ENCODE measurements at places on chromosomes 2 and 18.

DNA sequence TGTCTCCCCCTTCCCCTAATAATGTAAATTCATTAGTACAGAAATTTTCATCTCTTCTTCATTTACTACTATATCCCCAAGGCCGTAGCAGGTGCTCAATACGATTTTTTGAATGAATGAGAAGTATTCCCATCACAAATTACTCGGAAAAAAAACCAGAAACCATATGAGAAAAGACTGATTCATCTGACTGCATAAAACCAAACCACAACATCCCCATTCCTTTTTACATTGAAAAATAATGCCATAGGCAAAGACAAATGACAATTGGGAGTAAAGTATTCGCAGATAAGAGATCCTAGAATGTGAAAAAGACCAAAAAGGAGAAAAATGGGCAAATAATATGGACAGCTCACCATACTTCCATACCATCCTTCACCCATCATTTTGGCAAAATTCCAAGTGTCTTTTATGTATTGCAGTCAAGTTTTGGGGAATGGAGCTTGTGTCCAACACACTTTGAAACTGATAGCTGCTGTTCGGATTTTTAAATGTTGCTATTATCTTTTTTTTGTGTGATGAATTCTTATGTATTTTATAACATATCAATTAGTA is 1.5 kb downstream of the ZC3H8 start:
- DNase-seq = no peak

GRCh38 chr2:157692768-157693167 is 64.1 kb upstream of the ACVR1C start:
- no peak for DNase-seq

- no peak for DNase-seq
Observed at GRCh38 chr2:9753665-9754531, 89.4 kb upstream of the TAF1B start.

DNA sequence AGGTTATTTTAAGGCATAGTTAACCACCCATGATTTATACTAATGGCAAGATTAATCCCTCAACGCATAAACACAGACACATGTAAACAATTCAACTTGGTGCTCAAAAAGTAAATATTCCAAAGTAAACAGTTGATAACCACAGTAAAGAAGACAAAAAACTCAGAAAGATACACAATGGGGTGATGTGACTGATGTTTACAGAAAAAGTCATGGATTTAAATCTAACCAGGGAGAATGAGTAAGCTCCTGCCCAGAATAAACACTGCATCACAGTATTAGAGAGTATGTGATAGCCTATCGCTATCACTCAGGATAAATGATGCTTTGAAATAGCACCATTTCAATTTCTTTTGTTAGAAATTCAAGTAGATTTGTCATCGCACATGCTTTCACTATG is 49.3 kb downstream of the HIBCH start:
- DNase-seq = no peak

- DNase-seq = no peak
Observed at GRCh38 chr2:101342625-101343008, 34.1 kb upstream of the RNF149 start.

GRCh38 chr2:110802208-110802932 is 70.0 kb downstream of the ACOXL start:
- DNase-seq = no peak

DNA sequence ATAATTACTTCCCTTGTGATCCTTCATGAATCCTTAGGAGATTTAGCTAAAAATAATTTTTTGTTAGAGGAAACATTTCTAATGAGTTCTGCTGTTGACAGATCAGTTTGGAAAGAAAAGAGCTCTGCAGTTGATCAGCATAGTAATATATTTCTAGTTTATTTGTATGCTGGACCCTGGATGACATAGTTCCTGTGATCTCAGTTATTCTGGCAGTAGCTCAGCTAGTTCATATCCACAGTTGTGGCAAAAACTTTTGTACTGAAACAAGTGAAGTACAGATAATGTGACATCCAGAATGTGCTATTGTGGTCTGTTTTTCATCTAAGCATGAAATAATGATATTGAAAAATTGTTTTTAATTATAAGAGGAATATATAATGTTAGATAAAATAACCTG is 33.7 kb downstream of the ABI2 start:
- DNase-seq = no peak

- DNase-seq = no peak
Observed at GRCh38 chr18:58314284-58314683, 270.3 kb downstream of the NEDD4L start.

- DNase-seq = no peak
Observed at GRCh38 chr18:2987876-2988790, 24.8 kb downstream of the LPIN2 start.

GRCh38 chr2:219000569-219000960 is 7.3 kb upstream of the CRYBA2 start:
- no peak for DNase-seq

- no peak for DNase-seq
Observed at GRCh38 chr2:170354855-170355780, 177.2 kb downstream of the MYO3B start.

DNA sequence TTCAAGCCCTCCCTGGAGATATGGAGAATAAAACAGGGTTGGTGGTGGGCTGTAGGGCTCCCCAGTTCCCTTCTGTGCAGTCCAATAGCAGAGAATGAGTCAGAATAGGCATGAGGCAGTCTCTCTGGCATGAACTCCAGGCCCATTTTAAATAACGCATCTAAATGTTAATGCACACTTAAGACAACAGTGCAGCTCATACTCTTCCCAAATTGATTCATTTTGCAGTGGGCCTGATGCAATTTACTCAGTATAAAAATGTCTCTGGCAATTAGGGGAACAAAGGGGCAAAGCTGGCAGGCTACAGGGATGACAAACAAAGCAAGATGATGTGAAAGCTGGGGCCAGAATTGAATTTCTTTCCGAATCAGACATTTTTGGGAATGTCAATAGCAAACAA is 402.8 kb downstream of the CLIP4 start:
- DNase-seq = no peak

GRCh38 chr2:163703386-163703785 is 32.4 kb downstream of the FIGN start:
- no peak for DNase-seq

DNA sequence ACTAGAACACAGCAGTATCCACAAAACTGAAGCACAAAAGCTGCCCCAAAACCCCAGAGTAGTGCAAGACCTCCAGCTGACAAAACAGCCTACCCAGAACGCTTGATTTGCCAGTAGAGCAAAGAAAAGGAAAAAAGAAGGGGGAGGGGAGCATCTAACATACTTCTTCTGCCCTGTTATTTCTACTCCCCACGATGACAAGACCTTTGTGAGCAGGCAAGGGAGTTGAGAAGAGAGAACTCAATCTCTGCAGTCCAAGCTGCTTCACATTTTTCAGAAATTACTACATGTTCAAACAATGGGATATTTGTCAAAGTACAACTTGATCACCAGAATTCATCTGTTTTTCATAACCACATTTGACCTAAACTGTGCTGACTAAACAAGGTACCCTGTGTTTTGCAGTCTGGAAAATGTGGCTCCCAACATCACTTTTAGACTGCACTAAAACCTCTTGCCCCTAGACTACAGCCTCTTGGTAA is 286.7 kb downstream of the EXOC6B start:
- no peak for DNase-seq

DNA sequence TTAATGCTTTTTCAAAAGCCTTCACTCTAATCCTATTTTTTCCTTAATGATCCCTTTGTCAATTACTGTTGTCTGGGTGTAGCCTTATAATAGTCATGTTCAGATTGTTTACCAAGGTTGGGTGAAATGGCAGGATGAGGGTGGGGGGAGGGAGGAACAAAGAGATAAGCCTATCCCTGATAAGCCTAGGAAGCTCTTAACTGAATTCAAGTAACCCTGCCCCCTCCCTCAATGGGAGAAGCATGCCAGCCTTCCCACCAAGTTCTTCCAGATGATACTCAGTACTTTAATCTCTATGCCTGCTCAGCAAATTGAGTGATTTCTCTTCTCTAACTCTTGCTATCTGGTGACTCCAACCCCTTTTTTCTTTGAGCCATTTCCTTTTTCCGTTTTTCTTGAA is 180.3 kb upstream of the ETAA1 start:
- DNase-seq = no peak

GRCh38 chr2:78993518-78994148 is 31.9 kb upstream of the REG3G start:
- no peak for DNase-seq

DNA sequence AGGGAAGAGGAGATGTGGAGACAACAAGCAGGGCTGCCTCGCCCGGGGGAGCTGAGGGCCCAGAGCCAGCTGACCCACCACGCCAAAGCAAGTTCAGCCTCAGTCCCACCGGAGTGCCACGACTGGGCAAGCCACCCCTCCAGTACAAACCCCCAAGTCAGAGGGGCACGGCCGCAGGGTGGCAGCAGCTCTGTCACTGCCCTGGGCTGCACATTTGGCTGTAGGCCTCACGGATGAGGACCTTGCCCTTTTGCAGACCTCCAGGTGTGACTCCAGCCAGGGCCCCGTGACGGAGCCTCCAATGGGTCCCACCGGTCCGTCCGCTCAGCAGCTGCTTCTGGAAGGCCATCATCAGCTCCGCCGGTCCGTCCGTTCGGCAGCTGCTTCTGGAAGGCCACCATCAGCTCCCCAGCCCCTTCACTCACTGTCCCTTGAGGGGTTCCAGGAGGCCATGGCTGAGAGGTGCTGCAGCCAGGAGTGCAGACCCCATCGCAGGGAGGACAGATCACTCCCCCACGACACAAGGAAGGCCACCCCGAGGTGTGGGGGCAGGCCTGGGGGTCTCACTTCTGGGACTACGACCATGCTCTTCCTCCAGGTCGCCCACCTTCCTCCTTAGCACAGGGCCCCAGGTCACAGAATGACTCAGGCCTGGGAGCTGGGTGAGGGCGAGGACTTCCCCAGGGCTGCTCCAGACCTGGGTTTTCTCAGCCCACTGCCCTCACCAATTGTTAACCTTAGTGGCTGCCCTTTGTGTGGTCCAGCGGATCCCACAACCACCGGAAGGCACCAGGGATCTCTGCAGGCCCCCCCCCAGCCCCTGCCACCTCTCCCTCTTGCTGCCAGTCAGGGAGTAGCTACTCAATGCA is 24.6 kb upstream of the STK25 start:
- no peak for DNase-seq

DNA sequence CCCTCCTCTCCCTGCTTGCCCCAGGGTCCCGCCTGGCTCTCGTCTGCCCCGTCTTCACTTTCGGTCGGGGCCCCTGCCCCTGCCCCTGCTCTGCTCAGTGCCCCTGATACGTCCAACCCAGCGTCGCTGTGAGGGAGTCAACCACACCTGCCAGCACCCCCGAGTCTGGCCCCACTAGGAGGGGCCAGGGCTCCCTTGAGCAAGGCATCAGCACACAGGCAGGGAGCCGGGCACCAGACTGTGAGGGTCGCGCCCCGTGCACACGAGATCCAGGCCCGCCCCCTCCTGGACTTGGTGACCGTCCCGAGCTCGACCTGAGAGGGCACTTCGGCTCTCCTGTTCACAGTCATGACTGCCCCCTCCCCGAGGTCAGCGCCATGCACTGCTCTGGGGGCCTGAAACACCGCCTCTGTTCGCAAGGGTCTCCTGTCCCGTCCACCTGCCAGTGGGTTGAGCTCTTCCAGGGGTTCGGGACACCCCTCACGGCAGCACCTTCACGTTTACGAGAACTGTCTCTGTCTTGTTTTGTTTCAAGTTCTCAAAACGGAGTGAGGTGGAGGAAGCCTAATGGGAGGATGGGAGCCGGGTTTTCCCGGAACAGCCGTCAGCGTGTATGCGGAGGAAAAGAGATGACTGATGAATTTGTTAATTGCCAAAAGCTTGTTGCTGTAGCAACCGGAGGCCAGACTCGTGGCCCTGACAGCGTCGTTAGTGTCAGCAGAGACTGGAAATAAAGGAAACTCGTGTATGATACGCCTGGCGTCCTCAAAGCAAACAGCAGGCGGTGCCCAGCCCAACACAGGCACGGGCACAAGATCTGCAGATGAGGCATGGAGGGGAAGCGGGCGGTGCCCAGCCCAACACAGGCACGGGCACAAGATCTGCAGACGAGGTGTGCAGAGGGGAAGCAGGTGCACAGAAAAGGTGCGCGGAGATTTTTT is 48.2 kb upstream of the KCNG2 start:
- peak; percentile 29 for DNase-seq

DNA sequence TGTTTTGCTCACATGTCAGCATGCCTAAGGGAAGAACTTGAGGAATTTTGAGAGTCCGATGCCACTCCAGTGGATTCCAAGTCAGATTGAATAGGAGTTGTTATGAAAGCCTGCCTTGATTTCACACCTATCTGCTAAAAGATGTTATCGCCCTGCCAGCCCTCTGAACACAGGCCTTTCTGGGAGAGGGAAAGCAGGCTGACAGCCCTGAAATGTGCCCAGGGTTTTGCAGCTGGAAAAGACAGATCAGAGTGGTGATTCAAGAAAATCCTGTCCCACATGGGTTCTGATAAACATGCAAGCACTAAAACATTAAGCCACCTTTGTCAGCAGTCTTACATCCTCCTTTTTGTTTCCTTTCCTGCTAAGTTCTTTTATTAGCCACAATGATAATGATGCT is 1752.9 kb upstream of the CELF4 start:
- DNase-seq = no peak

- DNase-seq = no peak
Observed at GRCh38 chr2:65374575-65374974, 57.8 kb downstream of the SPRED2 start.

DNA sequence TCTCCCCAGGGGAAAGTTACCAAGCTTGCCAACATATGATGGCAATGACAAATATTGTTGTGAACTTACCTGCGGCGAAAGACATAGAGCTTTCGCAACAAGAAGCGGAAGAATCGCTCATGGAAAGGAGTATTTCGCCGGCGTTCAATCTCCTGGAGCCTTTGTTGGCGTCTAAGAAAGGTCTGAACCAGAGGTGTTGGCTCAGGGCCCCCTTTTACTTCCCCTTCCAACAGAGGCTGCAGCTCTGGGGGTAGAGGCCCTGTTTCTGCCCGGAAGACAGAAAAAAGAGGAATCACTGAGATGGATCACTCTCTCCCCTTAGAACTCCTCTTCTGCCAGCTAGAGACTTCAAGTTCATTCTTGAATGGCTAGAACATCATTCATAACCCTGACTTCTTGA is 10.8 kb downstream of the GGCX start:
- no peak for DNase-seq

GRCh38 chr18:9147440-9148202 is 11.0 kb downstream of the ANKRD12 start:
- peak; percentile 29 for DNase-seq

DNA sequence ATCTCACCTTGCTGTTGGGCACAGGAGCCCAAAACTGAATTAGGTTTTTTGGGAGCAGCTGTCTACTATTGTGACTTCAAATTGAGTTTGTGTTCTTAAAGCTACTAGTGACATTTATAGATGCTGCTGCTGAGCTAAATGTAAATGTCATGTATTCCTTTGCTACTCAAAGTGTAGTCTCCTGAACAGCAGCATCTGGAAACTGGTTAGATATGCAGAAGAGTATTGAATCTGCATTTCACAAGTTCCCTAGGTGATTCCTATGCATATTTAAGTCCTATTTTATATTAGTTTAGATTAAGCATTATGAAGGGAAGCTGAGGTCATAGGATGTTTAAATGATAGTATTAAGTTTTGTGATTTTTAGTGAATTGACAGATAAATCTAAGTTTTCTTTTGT is 67.5 kb downstream of the RAB3GAP1 start:
- DNase-seq = no peak

- DNase-seq = no peak
Observed at GRCh38 chr2:162257425-162257824, 14.2 kb upstream of the FAP start.

Data from left renal cortex interstitium (tissue), 4 donors.